Stimulated activated CD4-positive, alpha-beta T cell treated with anti-CD3 and anti-CD28 coated beads, Interleukin-4, amount 100 ng/mL, for 1 hour (primary cell): ENCODE measurements at places on chromosomes 12 and 14.

DNA sequence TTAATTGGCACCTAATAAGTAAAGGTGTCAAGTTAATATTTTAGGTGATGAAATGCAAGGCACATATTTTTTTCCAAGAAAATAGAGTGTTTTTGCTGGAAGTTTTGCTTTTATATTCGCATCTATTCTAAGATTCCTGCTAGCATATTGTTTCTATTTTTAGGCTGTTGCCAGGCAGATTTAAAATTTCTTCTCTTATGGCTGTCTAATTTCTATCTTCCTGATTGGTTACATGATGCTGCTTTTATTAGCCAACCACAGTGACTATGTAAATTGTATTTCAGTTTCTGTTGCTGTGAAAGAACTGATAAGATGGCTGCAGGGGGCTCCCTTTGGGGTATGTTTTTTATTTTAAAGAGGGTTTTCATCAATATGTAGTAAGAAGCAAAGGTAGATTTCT, 42.7 kb downstream of the ATF7IP start:
- DNase-seq = no peak

- DNase-seq = no peak
Measured at GRCh38 chr14:97432586-97432985, 635.4 kb downstream of the VRK1 start.

- DNase-seq = no peak
Measured at GRCh38 chr12:106445959-106446358, 88.4 kb downstream of the POLR3B start.

GRCh38 chr12:16110596-16110995, 166.9 kb downstream of the SLC15A5 start:
- no peak for DNase-seq

DNA sequence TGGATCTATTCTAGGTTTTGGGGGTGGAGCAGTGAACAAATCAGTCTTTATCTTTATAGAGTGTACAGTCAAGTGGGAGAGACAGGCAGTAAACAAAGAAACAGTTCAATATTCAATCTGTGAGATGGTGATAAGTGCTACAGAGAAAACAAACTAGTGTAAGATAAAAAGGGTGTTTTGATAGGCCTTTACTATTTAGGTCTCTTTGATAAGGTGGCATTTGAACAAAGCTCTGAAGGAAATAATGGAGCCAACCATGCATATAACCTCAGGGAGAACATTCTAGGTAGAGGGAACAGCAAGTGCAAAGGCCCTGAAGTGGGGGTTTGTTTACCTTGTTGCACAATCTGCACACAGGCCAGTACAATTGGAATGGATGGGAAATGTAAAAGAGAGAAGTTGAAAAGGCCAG, 47.3 kb downstream of the PTPN11 start:
- no peak for DNase-seq

DNA sequence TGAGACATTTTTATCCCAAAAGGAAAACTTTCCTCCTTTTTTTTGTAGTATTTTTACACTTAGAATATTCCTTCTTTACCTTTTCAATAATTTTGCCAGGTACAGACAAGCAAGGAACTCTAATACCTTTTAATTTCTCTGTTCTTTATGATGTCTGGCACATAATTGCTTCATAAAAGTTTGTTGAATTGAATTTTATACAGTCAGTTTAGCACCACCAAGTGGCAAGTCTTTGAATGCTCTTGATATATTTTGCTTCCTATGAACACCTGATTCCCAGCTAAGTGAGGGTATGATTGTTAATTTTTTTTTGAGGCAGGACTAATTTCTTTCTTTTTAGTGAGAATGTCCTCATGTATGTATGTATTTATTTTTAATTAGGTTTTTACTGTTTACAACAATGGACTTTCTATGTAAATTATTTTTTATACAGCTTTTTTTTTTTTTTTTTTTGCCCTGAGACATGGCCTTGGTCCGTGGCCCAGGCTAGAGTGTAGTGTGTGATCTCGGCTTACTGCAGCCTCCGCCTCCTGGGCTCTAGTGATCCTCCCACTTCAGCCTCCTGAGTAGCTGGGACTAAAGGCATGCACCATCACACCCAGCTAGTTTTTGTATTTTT, 6.9 kb downstream of the TBC1D15 start:
- no peak for DNase-seq

DNA sequence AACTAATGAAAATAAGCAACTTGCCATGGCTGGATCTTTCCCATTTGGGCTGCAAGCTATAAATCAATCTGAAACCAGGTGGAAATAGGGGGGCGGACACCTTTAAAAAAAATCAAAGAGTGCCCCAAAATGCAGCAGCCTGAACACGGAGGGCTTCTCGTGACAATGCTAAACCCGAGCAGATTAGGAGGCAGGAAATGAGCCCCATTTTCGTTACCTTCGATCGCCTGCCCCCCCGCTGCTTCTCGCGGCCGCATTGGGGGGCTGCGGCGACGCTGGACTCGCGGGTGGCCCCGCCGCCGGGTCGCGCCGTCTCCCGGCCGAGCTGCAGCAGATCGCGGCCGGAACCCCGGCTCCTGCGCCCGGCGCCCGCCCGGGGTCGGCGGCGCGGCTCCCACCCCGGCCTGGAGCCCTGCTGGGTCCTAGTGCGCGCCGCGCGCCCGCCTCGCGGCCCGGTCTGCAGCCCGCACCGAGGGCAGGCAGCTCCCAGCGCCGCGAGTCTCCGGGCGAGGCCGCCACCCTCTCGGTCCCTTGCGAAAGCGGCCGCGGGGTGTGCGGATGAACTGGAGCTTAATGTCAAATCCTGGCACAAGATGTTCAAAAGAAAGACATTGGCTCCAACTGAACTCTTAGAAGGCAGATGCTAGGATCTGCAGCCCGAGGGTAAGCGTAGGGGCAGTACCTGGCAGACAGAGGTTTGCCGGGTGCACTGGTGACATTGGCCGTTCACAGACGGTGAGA, 201.9 kb upstream of the FOXN3 start:
- peak; percentile 66 for DNase-seq

- no peak for DNase-seq
Measured at GRCh38 chr14:76373456-76373855, 2.5 kb upstream of the ESRRB start.

DNA sequence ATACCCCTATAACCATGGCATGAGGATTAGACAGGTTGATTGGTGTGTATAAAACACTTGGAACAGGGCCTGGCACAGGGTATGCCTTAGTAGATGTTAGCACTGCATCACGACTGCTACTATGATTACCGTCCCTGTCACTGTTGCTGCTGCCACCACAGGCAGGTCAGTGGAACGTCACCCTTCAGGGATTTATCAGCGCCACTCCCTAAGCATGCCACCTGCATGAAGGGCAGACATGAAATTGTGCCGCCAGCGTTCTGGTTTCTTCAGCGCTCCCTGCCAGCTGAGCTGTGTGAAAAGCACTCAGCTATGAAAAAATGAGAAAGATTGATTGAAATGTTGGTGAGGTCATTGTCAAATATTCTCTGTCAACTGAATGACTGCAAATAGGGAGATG, 477.0 kb downstream of the DPF3 start:
- DNase-seq = no peak

- DNase-seq = no peak
Measured at GRCh38 chr12:104669089-104669721, 212.5 kb downstream of the CHST11 start.

GRCh38 chr14:31529053-31529452, 32.2 kb upstream of the NUBPL start:
- no peak for DNase-seq

DNA sequence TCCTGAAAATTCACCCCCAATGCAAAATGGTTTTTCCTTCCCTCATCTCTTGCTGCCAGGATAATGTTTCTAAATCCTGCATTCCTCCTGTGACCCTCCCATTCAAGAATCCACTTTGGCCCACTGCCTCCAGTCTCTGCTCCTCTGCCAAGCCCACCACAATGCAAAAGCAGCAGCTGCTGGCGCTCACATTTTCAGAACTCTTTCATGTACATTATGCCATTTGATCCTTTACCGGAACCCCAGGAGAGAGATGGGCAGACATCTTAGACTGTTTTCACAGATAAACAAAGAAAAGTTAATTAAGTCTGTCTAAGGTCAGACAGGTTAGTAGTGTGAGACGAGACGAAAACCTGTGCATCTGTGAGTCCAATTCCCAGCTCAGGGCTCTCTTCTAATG, 12.9 kb downstream of the LRIG3 start:
- DNase-seq = no peak

DNA sequence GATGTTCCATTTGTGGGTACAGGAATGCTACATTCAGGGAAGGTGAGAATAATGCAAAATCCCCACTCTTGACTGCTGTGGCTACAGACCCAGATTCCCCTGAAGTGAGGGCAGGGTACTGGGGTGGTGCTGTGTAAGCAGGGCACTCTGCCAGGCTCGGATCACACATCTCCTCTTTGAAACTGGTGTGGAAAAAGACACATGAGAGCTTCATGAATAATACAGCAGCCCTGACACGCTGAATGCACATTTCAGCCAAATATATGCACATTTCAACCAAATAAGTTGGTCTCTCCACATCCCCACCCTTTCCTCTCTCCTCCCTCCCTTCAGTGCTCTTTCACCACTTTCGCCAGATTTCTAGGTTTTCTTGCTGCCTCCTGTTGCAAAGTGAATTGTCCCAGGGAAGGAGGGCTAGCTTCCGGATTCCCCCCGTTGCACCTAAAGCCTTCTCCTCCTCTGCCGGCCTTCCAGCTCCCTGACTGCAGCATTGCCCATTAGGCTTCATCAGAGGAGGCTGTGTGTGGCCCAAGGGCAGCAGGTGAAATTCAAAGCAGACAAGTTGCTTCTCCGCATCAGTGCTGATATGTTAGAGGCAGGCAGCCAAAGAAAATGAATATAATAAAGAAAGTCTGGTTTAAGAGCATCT, 118.2 kb upstream of the TMCC3 start:
- no peak for DNase-seq

- no peak for DNase-seq
Measured at GRCh38 chr14:92259613-92260357, 63.2 kb upstream of the SLC24A4 start.

- no peak for DNase-seq
Measured at GRCh38 chr12:5718680-5719079, 226.4 kb downstream of the ANO2 start.

DNA sequence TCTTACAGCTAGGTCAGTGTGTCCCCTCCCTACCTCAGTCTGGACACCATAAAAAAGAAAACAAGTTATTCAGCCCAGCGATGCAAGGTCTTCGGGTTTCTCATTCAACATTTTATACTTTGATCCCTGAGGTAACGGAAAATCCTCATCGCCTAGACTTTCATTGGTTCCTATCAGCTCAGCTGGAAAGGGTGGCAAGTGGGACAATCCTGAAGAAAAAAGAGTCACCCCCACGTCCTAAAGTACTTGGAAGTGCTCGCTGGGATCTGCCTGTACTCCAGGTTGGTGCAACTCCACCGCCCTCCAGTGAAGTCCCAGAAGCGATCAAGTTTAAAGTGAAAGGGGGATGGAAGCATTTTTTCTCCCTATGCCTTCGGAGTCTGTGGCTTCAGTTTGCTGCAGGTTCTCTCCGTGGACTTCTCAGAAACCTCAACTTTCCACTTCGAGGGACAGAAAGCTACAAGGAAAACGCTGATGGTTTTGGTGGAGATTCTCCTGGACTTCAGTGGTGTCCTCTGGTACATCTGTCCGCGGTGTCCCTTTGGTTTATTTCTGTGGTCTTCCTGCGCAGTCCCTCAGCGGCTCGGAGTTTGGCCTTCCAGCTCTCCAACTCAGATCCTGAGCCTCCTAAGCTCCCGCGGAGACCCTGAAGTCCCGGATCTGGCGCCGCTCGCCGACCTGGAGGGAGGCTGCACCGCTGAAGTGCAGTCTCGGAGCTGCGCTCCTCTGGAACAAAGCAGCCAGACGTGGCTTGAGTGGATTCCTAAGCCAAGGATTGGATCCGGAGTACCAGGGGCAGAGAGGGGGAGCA, 1.8 kb upstream of the LRFN5 start:
- DNase-seq = no peak

DNA sequence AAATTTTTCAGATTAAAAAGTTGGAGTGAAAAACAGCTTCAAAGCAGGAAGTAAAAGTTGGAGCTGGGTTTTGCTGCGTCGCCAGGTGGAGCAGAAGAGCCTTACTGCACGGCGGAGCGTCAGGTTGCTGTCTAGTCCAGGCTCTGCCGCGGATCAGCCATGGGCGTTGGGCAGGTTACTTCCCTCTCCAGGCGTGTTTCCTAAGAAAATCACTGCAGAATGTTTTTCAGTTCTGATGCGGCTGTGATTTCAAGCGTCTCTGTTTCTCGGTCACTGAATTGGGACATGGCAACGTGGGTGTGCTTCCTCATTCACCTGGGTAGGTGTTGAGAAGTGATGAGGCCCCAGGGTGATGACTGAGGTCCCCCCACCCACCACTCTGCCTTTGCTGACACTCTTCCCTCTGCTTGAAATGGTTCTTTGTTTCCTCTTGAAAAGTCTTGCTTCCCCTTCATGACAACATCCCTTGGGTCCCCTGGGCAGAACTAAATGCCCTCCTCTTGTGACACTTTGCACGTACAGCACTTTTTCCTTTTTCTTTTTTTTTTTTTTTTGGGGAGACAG, 7.6 kb downstream of the EVL start:
- DNase-seq = peak; percentile 64

DNA sequence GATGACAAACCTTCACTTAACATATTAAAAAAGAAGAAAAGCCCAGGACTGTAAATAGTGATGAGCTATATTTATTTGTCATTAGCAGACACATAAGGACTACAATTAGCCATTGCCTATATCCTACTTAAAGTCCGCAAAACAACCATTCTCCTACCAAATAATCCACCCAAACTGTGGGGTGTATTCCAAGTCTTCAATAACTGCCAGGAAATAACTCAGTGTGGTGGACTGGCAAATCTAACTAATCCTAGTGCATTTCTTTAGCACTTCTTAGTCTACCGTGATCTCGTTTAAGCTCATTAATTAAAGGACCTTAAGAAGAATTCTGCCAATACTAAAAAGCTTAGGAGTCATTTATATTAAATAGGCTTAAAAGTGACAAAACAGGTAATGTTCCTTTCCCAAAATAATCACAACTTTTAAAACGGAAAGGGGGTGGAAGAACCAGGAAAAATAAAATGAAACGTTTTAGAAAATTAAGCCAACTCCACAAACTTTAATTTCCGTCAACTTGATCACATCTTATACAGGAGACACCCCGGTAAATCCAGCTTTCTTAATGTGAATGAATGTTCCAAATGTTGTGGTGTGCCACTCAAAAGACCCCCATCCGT, 1.8 kb downstream of the NOVA1 start:
- DNase-seq = no peak
